ENCODE measurements at places on chromosomes 3 and 15. TPM values are rescaled to one million over a fixed set of nuclear protein-coding genes. Genes with fewer than 3 reads are reported as not detected.

DNA sequence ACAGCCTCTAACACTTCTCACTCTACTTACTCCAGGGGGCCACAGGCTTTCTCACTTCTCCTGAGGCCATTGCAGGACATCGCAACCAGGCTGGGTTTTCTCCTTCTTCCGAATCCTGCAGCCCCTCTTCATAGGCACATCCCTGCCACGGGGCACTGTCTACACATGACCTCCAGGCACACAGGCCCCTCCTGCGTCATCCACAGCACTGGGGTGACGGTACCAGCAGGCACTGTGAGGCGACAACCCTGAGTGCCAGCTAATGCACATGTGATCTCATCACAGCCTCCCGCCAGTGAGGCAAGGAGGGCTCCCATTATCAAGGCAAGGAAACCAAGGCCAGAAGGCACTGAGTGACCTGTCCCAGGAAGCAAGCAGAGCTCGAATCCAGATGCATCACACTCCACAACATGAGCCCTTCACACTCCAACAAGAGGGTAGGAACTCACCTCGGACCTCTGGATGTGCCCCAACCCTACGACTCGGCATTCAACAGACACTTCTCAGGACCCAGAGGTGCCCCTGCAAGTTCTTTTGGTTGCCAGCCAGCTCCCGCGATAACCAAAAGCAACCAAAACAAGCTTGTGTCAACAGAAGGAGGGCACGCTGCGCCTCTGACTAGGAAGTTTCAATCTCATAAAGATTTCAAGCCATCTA, 16.7 kb downstream of the FAM174B start:
- H3K36me3 ChIP-seq, result peaks cover 14% of the 10 kb centered on the region
- H3K27me3 ChIP-seq, result no peaks in the 10 kb centered on the region
- H3K4me1 ChIP-seq, result peaks cover 33% of the 10 kb centered on the region
- no peak overlapping the region for H3K4me3 ChIP-seq
- H3K27ac ChIP-seq, result peak overlapping the region; percentile 84

DNA sequence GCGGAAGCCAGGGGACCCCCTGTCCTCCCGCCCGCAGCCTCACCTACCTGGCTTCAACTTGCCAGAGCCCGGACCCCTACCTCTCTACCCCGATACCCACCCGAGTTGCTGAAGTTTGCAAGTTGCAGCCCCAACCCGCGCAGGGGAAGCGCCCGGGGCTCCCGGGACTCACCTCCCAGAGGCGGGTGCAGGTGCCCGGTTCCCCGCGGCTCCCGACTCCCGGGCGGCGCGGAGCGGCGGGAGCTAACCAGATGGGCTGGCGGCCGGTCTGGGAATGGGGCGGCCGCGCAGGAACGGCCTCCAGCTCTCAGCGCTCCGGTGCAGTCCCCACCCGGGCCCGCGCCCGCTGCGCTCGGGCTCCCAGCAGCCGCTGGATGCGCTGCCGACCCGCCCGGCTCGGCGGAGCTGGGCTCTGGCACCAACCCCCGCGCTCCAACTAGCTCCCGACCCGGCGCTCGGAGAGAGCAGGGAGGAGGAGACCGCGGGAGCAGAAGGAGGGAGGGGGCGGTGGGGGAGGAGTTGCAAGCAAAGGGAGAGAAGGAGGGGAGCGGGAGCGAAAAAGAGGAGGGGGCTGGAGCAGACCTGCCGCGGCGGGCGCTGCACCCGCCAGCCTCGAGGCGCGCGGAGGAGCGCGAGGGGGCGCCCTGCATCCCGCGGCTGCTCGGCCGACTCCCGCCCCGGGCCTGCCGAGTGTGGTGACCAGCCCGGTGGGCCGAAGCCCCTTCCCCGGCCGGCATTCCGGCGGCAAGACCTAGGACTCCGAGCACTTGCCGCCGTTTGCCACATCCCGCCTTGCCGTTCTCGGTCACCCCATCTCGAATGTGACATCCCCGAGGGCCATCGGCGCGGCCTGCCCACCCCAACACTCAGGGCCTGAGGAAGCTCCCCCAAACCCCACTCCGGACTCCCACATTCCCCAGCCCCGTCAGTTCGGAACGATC, at the start of gene SEMA5B:
Gene SEMA5B, minus strand, starts transcription at position 472 of the 941 bp plus-strand sequence. CDS start 66,500 bp downstream, outside the sequence.
- peaks cover 20% of the 10 kb centered on the region for H3K4me1 ChIP-seq
- peaks cover 71% of the 10 kb centered on the region for H3K27me3 ChIP-seq
- H3K27ac ChIP-seq, result no peak within 1 kb of the TSS
- H3K4me3 ChIP-seq, result peak within 1 kb of the TSS; percentile 69
- peak; percentile 69 for DNase-seq

GRCh38 chr15:80208758-80209734, 43.0 kb downstream of the CTXND1 start:
- DNase-seq, result no peak
- H3K36me3 ChIP-seq, result no peaks in the 10 kb centered on the region
- peaks cover 10% of the 10 kb centered on the region for H3K27me3 ChIP-seq
- H3K27ac ChIP-seq, result no peak overlapping the region

Gene TTLL13
- total RNA-seq, result 0.47 TPM

DNA sequence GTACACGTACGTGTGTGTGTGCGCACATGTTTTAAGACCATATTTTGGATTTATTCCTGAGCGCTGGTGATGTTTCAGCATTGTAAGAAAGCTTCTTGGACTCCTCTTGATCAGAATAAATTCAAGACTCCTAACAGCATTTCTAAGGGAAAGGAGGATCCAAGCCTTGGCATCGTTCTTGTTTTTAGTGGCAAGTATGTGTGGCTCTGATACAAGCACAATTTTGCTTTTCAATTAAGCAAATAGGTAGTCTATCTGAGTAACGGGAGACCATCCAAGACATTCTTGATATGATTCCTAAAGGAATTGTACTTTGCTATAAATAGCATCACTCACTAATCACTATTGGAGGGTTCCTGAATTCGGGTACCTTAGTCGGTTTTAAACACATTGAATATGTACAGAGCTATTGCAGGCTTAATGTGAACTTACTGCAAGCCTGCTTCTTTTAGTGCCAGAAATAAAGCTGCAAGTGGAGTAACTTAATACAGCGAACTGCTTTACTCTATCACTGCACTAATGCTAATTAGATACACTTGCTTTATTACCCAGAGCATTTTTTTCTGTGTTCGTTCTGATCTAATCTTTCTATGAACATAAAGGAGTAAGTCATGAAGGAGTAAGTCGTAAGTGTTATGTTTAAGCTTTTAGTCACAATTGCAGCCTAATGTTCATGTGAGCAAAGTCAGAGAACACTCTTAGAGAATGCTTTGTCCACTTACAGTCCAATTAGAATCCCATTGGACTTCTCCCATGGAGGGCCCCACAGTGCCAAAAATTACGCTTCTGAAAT, 186.3 kb downstream of the MCTP2 start:
- no peak overlapping the region for H3K4me3 ChIP-seq
- no peak overlapping the region for H3K27ac ChIP-seq
- H3K27me3 ChIP-seq, result no peaks in the 10 kb centered on the region
- no peak for DNase-seq

Gene SLC6A1
- not detected for total RNA-seq

Gene U2SURP
- 141 TPM for total RNA-seq

GRCh38 chr3:112925969-112926368, 48.9 kb downstream of the CD200R1 start:
- H3K27me3 ChIP-seq, result peaks cover 2% of the 10 kb centered on the region
- H3K4me3 ChIP-seq, result no peak overlapping the region
- DNase-seq, result no peak
- H3K36me3 ChIP-seq, result no peaks in the 10 kb centered on the region
- no peak overlapping the region for H3K27ac ChIP-seq

DNA sequence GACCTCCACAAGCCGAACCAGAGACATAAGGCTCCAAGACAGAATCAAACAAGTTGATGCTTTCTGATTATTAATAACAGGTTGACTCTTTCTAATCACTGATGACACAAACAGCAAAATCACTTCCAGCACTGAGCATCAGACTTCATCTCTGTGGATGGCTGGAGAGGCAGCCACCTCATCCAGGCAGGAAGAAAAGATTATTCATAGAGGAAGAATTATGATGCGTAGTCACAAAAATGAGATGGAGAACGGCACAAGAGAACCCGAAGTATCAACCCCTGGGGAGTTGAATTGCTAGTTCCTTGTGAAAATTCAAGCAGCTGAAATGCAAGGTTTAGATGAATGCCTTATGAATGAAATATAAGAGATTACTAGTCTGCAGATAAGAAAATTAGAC, 49.9 kb upstream of the LMCD1 start:
- H3K4me3 ChIP-seq, result no peak overlapping the region
- H3K27me3 ChIP-seq, result no peaks in the 10 kb centered on the region
- no peak overlapping the region for H3K27ac ChIP-seq

Gene RBPMS2
- total RNA-seq, result 14.6 TPM

Gene GADL1
- total RNA-seq, result 4.6 TPM

Gene NAA80
- 14.5 TPM for total RNA-seq

- H3K27me3 ChIP-seq, result no peaks in the 10 kb centered on the region
- DNase-seq, result no peak
- no peak overlapping the region for H3K27ac ChIP-seq
- H3K4me3 ChIP-seq, result no peak overlapping the region
- H3K4me1 ChIP-seq, result peaks cover 16% of the 10 kb centered on the region
These were observed 605.0 kb upstream of the TBL1XR1 start for GRCh38 chr3:177802151-177802900.

DNA sequence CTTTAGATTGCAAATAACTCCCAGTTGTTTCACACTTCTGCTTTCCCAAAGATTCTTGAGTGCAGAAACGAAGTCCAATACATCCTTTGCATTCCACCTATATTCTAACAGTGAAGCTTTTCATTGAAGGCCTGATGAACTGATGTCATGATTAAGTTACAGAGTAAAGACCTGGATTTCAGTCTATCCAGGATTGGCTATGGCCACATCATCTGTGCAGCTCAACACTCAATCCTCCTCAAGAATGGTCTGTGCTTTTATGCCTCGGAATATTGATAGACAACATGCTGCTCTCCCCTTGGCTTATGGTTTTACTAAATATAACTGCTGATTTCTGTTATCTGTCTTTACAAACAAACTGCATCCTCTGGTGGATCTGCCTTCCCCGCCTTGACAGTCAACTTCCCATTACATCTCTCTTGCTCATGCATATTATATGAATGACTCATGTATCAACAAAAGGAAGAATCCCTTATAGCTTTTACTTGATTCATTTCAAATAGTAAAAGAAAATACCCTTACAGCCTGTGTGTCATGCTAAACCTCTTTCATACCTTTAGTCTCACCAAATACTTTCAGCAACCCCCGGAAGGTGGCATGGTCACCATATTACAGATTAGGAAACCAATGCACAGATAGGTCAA, 59.5 kb downstream of the SCN11A start:
- H3K27me3 ChIP-seq, result peaks cover 18% of the 10 kb centered on the region
- no peaks in the 10 kb centered on the region for H3K36me3 ChIP-seq
- H3K4me3 ChIP-seq, result no peak overlapping the region
- H3K4me1 ChIP-seq, result no peaks in the 10 kb centered on the region
- no peak for DNase-seq

- peaks cover 81% of the 10 kb centered on the region for H3K27me3 ChIP-seq
- H3K4me3 ChIP-seq, result no peak overlapping the region
- H3K27ac ChIP-seq, result no peak overlapping the region
- no peaks in the 10 kb centered on the region for H3K36me3 ChIP-seq
These were observed 8.4 kb downstream of the DUOX2 start for GRCh38 chr15:45105586-45105985.

GRCh38 chr3:121223116-121223515, 315.1 kb downstream of the STXBP5L start:
- H3K36me3 ChIP-seq, result no peaks in the 10 kb centered on the region
- H3K4me1 ChIP-seq, result no peaks in the 10 kb centered on the region
- no peak overlapping the region for H3K4me3 ChIP-seq

GRCh38 chr3:37551857-37552256, 309.8 kb upstream of the CTDSPL start:
- DNase-seq, result no peak
- H3K4me3 ChIP-seq, result no peak overlapping the region

DNA sequence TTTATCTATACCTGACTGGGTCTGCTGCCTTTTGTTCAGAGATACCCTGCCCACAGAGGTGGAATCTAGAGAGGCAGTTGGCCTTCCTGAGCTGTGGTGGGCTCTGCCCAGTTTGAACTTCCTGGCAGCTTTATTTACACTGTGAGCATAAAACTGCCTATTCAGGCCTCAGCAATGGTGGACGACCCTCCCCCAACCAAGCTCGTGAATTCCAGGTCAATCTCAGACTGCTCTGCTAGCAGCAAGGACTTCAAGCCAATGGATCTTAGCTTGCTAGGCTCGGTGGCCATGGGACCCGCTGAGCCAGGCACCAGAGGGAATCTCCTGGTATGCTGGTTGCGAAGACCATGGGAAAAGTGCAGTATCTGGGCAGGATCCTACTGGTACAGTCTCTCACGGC, 270.2 kb downstream of the CADM2 start:
- no peak overlapping the region for H3K4me3 ChIP-seq
- H3K27me3 ChIP-seq, result no peaks in the 10 kb centered on the region
- H3K36me3 ChIP-seq, result no peaks in the 10 kb centered on the region
- H3K4me1 ChIP-seq, result no peaks in the 10 kb centered on the region
- DNase-seq, result no peak

Gene ROPN1B
- not detected for total RNA-seq

Gene ILDR1
- total RNA-seq, result 4.1 TPM

GRCh38 chr3:154849408-154849807, 230.7 kb upstream of the MME start:
- no peaks in the 10 kb centered on the region for H3K27me3 ChIP-seq
- no peak for DNase-seq
- no peaks in the 10 kb centered on the region for H3K4me1 ChIP-seq
- no peaks in the 10 kb centered on the region for H3K36me3 ChIP-seq
- no peak overlapping the region for H3K4me3 ChIP-seq
- H3K27ac ChIP-seq, result no peak overlapping the region

GRCh38 chr3:189836795-189837194, 205.6 kb downstream of the TP63 start:
- no peaks in the 10 kb centered on the region for H3K27me3 ChIP-seq
- H3K4me1 ChIP-seq, result peaks cover 63% of the 10 kb centered on the region
- no peak overlapping the region for H3K4me3 ChIP-seq

DNA sequence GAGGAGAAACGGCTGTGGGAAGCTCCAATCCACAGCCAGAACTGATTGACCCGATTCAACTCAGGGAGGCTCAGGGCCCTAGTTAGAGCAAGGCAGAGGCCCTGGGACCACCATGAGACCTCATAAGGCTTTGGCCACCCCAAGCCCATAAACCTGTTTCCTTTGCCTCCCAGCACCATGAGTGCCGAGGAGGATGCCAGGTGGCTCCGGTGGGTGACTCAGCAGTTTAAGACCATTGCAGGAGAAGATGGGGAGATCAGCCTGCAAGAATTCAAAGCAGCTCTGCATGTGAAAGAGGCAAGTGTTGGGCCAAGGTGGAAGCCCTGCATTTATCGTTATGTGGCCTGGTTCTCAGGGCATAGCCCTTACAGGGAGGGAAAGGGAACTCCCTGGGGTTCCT, 11.9 kb downstream of the NOX5 start:
- no peaks in the 10 kb centered on the region for H3K4me1 ChIP-seq
- no peak overlapping the region for H3K27ac ChIP-seq
- no peaks in the 10 kb centered on the region for H3K36me3 ChIP-seq
- no peak for DNase-seq
- H3K27me3 ChIP-seq, result no peaks in the 10 kb centered on the region

DNA sequence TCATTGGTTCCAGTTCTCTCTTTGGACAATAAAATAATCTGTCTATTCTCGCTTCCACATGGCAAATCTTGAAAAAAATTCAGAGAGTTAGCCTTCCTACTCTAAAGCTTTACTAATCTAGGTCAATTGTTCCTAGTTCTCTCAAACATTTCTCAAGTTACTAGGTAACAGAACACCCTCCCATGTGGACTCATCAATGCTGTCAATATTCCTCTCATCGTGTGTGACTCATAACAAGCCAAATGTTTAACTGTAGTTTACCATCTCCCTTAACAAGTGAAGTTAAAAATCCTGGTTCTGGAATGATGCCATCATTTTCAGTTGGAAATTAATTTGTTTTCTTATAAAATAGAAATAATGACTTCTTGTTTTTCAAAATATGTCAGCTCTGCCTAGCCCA, 438.6 kb downstream of the ROBO1 start:
- no peak overlapping the region for H3K27ac ChIP-seq
- no peaks in the 10 kb centered on the region for H3K36me3 ChIP-seq
- H3K4me3 ChIP-seq, result no peak overlapping the region
- no peaks in the 10 kb centered on the region for H3K4me1 ChIP-seq
- H3K27me3 ChIP-seq, result no peaks in the 10 kb centered on the region

All from mesothelial cell of epicardium (in vitro differentiated cells).